ENCODE measurements at places on chromosomes 7 and 10.

DNA sequence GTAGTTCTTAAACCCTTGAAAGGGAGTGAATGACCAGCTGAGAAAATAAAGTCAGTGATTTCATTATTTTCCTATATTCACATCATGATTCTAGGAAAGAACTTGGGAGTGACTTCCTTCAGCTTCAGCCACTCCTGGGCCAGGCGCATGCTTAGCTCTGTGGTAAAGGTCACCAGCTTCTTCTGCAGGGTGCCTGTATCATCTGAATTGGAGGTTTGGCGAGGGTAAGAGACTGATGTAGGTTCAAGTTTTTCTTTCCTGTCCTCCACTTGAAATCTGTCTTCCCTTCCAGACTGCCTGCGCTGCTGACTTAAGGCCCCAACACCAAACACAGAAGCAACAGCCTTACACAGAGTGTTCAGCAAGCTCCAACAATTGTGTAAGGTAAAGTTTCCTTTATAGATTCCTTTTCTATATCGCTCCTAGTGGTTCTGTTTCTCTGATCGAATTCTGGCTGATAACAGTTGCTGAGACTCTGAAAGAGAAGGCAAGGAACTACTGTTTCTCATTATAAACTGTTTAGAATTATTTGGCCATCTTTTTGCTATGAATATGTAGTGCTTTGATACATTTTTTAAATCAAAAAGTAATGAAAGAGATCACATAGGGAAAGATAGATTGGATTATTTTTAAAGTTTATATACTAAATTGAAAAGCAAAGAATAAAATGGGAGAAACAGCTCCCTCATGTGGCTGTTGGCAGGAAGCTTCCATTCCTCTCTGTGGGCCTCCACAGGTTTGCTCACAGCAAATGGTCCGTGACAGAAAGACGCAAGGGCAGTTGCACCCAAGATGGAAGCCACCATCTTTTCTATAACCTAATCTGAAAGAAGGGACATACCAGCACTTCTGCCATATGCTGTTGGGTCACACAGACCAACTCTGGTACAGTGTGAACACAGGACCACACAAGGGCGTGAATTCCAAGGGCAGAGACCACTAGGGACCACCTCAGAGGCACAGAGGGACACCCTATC is 14.0 kb downstream of the GATAD1 start:
- H3K4me3 ChIP-seq, result no peak overlapping the region
- peak; percentile 11 for DNase-seq
- peaks cover 11% of the 10 kb centered on the region for H3K36me3 ChIP-seq
- H3K27me3 ChIP-seq, result no peaks in the 10 kb centered on the region

DNA sequence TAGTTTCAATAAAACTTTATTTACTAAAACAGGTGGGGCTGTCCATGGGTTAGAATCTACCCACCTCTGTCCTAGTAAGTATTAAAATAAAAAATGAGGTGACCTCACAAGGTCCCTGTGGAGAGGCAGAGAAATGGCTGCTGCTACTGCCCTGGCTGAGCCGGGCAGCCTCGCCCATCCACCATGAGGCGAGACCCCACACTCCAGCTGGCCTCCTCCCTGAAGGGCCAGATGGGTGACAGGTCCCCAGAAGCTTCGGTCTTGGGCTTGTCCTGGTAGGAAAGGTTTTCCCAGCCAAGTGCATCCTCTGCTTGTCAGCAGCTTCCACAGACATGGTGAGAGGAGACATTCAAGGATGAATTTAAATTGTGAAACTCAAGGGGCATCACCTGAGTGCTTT is 565.8 kb downstream of the PTPRN2 start:
- no peak overlapping the region for H3K27ac ChIP-seq
- no peaks in the 10 kb centered on the region for H3K36me3 ChIP-seq
- no peak for DNase-seq
- H3K27me3 ChIP-seq, result no peaks in the 10 kb centered on the region
- H3K4me3 ChIP-seq, result no peak overlapping the region
- peaks cover 3% of the 10 kb centered on the region for H3K4me1 ChIP-seq

DNA sequence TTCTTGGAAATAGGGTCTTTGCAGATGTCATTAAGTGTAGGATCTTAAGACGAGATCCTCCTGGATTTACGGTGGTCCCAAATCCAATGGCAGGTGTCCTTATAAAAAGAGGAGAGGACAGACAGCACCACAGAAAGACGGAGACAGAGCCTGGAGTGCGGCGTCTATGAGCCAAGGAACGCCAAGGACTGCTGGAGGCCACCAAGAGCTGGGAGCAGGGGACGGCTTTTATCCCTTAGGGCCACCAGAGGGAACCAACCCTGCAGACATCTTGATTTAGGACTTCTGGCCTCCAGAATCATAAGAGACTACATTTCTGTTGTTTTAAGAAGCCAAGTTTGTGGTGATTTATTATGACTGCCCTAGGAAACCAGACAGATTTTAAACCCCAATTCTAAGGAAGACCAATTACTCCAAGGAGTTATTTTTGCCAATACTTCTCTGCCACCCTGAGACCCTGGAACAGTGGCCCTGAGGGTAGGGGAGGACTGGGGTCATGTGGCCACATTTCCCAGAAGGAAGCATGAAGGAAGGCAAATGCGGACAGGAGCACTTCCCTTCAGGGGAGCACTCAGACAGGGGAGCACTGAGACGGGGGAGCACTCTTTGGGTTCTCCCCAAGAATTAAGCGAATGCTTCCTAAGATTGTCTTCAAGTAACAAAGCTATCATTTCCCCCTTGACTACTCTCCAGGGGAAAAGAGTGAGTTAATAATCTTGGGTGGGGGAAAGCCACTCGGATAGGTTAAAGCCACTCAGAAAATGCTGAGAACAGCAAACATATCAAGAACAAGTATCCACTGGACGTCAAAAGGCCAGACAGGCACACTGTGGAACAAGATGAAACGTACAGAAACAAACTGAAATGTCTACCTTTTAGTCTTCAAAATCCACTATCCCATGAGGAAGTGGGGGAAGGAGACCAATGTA is 67.5 kb downstream of the CHST15 start:
- no peak overlapping the region for H3K4me3 ChIP-seq
- H3K36me3 ChIP-seq, result no peaks in the 10 kb centered on the region
- H3K27me3 ChIP-seq, result peaks cover 61% of the 10 kb centered on the region
- H3K4me1 ChIP-seq, result no peaks in the 10 kb centered on the region
- DNase-seq, result no peak

DNA sequence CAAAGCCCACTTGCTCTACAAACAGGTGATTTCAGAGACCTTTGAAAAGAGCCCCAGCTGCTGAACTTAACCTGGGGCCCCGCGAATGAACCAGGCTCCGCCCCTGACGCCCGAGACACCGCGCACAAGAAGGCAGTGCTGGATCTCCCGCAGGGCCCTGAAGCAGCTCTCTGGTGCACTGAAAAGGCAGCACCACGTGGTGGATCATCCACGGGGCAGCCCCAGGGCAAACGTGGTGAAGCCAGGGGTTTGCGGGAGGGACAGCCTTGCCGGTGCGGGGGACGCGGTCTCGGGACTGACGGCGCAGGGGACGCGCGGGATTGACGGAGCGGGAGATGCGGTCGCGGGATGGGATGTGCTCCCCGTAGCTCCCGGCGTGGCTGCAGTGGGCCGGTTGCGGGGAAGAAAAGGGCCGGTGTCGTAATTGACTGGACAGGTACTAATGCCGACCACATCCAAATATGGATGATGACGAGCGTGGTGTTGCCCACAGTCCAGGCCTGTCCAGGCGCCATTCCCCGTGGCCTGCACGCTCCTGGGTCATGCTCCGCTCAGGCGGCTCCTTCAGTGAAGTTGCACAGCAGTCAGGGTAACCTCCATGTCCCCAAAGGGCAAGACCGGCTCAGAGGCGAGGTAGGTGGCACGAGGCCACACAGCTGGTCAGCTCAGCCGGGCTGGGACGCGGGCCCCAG is 421.1 kb downstream of the DNAJB6 start:
- no peaks in the 10 kb centered on the region for H3K36me3 ChIP-seq
- H3K4me3 ChIP-seq, result no peak overlapping the region
- no peak overlapping the region for H3K27ac ChIP-seq
- H3K27me3 ChIP-seq, result peaks cover 12% of the 10 kb centered on the region

DNA sequence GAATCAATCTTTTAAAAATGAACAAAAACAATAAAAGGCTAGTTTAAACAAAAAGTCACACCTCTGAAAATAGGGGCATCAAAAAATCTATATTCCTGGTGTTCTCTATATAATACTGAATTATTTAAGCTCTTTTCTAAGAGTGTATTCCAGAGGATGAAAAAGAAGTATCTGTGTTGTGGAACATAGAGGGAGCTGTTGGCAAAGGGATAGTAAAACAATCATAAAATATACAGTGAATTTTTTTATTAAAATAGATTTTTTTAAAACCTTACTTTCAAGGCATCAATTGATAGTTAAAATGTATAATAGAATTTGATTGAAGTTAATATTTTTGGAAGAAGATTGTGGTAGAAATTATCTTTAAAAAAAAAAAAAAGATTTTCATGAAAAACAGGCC is 1409.1 kb upstream of the CELF2 start:
- H3K27ac ChIP-seq, result no peak overlapping the region
- H3K27me3 ChIP-seq, result no peaks in the 10 kb centered on the region
- H3K36me3 ChIP-seq, result no peaks in the 10 kb centered on the region
- no peak overlapping the region for H3K4me3 ChIP-seq
- no peak for DNase-seq

DNA sequence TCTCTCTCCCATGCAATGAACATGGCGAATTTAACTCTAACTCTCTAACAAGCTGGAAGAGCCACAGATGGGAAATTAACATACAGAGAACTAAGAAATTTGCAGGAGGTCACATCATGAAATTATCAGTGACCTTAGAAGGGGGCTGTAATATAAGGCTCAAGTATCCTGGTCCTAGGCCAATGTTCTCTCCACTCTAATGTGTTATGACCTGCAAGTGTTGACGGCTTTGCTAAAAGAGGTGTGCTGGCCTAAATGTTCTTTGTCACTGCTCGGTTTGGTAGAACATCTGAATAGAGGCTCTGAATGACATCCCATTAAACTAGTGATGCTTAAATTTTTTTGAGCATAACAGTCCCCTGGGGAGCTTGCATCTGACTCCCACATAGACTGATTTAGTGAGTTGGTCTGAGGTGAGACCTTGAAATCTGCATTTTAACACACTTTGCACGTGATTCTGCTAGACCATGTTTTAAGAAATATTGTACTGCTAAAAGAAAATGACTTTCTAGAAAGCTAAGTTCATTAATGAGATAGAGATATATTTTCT is 129.3 kb downstream of the GFRA1 start:
- H3K27ac ChIP-seq, result no peak overlapping the region
- H3K4me1 ChIP-seq, result no peaks in the 10 kb centered on the region

DNA sequence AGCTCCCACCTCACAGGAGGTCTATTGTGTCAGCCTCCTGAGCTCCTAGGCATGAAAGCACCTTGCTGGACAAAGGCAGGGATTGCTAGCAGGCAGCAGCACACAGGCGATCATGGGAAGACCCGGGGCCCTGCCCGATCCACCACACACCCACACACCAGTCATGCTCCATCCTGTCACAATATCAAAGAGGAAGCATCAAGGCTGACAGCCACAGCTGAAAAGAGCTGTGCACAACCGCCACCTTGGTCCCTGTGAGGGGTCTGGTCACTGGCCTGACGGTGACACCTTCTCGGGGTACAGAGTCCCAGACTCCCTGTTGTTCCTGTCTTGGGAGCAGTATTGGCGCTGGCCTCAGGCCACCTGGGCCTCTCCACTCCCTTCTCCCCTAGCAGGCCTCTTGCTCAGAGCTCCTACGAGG is 89.7 kb upstream of the RET start:
- H3K27me3 ChIP-seq, result peaks cover 5% of the 10 kb centered on the region
- no peak overlapping the region for H3K4me3 ChIP-seq
- DNase-seq, result no peak
- no peak overlapping the region for H3K27ac ChIP-seq
- peaks cover 6% of the 10 kb centered on the region for H3K36me3 ChIP-seq
- H3K4me1 ChIP-seq, result peaks cover 4% of the 10 kb centered on the region

DNA sequence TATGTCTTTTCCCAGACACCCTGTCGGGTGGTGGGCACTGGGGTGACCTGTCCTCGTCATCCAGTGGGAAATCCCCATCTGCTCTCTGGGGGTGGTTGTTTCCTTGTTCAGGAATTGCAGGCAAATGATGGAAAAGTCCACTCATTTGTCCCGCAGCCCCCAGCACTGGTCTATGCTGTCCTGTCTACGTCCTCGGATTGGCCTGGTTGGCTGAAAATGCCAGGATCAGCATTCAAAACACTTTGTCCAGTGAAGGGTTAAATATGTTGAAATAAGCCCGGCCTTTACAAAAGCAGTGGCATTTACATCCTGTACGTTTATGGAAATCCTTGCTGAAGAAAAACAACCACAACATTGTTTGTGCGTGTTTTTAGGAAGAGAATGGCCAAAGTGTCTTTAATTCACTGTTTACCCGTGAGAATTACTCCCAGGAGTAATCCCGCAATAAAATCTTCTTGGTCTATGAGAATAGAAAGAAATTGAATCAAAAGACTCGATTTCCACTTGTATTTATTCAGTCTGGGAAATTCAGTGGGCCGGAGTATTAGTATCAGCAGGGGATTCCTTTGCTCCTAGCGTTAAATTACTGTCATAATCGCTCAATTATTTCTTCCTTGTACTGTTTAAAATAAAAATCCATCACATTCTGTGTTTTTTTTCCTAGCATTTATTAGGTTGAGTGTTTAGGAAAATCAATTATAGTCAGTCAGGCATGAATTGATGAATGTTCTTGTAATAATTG is 116.8 kb upstream of the SH2B2 start:
- H3K4me3 ChIP-seq, result no peak overlapping the region
- H3K4me1 ChIP-seq, result no peaks in the 10 kb centered on the region
- H3K36me3 ChIP-seq, result peaks cover 13% of the 10 kb centered on the region
- no peak for DNase-seq

- no peaks in the 10 kb centered on the region for H3K36me3 ChIP-seq
- H3K4me3 ChIP-seq, result peak within 1 kb of the TSS; percentile 45
- no peak for DNase-seq
- peaks cover 2% of the 10 kb centered on the region for H3K4me1 ChIP-seq
- H3K27ac ChIP-seq, result no peak within 1 kb of the TSS
- peaks cover 58% of the 10 kb centered on the region for H3K27me3 ChIP-seq
These were observed at the start of gene DGKI for GRCh38 chr7:137846827-137847567. DGKI (minus strand) TSS chr7:137846974.

GRCh38 chr7:112873831-112874553 is 83.8 kb upstream of the TMEM168 start:
- no peak overlapping the region for H3K27ac ChIP-seq
- H3K36me3 ChIP-seq, result no peaks in the 10 kb centered on the region
- no peak for DNase-seq
- no peak overlapping the region for H3K4me3 ChIP-seq
- no peaks in the 10 kb centered on the region for H3K27me3 ChIP-seq
- H3K4me1 ChIP-seq, result peaks cover 48% of the 10 kb centered on the region

GRCh38 chr10:62244785-62245467 is 23.7 kb downstream of the RTKN2 start:
- no peaks in the 10 kb centered on the region for H3K27me3 ChIP-seq
- no peak overlapping the region for H3K27ac ChIP-seq
- peaks cover 3% of the 10 kb centered on the region for H3K4me1 ChIP-seq
- H3K4me3 ChIP-seq, result no peak overlapping the region
- peak; percentile 42 for DNase-seq

- no peak overlapping the region for H3K4me3 ChIP-seq
- H3K4me1 ChIP-seq, result no peaks in the 10 kb centered on the region
- peaks cover 4% of the 10 kb centered on the region for H3K36me3 ChIP-seq
- no peaks in the 10 kb centered on the region for H3K27me3 ChIP-seq
These were observed 94.8 kb upstream of the ZNF804B start for GRCh38 chr7:88664630-88665233.

Measured in effector memory CD8-positive, alpha-beta T cell (primary cell).